ENCODE measurements at places on chromosomes 2 and 18.
A peak's percentile ranks its signal among the peaks of the same experiment; 100 is the strongest.

DNA sequence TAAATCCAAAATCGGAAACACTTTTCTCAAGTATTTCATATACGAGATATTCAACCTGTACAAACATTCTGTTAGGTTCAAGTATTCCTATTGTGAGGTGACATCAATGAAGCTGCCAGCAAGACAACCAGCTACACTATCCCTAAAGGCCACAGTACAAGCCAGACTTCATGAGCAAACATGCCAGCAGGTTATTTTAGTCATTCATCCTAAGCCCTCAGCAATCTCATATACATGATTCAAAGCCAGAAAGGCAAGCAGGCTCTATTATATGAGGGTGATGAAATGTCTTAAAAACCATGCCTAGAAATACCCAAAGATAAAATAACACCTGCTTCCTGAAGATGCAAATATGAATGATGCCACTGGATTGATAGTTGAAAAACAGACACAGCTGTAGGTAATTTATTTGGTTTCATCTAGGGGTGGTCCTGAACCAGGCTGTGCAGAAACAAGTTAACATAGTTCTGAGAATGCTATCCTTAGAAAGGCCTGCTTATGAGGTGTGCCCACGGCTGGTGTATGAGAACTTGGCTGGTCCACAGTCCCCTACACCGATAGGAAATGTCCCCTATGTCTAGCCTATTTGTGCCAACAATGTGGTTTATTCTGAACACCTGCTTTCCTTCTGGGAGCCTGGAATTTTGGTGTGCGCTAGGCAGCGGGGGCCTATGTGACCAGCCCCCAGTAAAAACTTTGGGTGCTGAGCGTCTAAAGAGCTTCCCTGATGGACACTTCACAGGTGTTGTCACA is 48.2 kb upstream of the KIDINS220 start:
- no peak for DNase-seq

DNA sequence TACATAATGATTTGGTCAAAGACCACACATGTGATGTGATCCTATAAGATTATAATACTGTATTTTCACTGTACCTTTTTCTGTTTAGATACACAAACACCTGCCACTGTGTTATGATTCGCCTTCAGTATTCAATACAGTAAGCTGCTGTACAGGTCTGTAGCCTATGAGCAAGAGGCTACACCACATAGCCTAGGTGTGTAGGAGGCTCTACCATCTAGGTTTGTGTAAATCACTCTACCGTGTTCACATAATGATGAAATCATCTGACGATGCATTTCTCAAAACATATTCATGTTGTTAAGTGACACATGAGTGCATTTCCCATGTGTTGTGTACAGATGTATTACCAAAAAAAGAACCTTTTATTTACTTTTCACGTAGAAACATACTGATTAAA is 74.5 kb downstream of the USP40 start:
- no peak for DNase-seq

GRCh38 chr2:175965773-175966172 is 36.3 kb downstream of the LNPK start:
- DNase-seq = no peak

DNA sequence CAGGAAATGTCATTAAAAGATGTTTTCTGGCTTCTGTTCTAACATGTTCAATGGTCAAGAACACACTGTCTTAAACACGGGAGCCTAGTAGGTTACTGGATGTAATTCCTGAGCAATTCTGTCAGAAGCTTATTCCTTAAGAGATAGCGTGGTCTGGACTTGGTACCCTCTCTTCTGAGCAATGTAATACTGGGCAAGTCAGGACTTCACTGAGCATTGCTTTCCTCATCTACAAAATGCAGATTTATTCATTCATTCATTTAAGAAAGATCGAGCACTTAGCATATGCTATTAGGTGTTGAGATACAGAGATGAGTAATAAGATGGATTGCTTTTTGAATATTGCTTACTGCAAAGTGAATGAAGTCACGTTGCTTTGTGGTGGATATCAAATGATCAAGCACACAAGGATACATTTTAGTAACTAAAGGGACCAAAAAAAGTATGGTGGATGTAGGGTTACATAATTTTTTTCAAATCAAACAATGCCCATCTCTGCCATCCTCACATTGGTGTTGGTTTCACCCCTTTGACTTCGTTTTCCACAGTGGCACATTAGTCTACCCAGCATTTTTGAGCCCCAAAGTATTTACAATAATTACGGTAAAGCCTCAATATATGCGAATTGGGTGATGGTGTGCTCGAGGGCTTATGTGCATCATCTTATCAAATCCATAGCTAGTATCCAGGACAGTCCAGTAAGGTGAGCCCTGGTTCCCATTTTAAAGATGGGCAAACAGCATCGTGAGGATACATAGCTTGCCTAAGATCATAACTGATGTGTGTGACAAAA is 65.3 kb downstream of the ZC3H6 start:
- DNase-seq = no peak

DNA sequence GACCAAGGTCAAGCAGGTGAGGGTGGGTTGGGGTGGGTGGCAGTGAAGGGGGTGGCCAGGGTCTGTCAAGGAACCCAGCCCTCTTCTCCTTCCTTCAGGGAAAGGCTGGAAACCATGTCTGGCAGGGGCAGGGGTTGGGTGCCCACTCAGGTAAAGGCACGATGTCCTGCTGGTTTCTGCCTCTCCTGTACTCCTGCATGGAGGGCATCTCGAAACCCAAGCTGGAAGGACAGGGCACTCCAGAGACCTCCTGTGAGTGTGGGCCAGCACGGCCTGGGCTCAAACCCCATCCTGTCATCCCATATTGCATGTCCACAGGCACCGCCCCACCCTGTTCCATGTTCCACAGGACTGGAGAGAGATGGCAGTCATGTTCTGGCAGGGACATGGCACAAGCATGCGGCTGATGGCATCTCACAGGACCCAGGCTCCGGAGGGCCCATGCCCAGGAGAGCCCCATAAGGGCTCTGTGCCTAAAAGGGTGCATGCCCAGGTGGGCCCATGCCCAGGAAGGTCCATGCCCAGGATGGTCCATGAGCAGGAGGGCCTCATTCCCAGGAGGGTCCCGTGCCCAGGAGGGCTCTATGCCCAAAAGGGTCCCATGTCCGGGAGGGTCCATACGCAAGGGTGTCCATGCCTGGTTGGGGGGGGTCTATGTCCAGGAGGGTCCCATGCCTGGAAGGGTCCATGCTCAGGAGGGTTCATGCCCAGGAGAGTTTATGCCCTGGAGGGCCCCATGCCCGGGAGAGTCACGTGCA is 6.4 kb downstream of the GPR35 start:
- no peak for DNase-seq

DNA sequence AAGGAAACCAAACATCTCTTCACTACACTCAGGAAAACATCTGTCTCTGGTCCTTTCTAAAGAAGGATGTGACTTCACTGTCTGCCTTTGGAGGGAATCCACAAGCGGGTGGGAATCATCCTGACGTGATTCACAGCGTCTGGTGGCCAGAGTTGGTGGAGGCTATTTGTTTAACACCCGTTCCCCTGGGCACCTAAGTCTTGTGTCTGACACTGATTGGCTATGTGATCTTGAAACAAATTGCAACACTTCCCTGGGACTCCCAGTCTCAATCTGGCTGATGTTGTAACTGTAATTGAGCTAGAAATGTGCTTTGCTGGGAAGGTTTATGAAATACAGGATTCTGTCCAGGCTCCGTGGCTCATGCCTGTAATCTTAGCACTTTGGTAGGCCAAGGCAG is 28.8 kb upstream of the SIX3 start:
- DNase-seq = no peak

- no peak for DNase-seq
Measured at GRCh38 chr2:55408918-55409868, 10.5 kb downstream of the CCDC88A start.

GRCh38 chr2:221844212-221845020 is 272.3 kb upstream of the EPHA4 start:
- DNase-seq = no peak

GRCh38 chr18:57915865-57916582 is 112.9 kb upstream of the ATP8B1 start:
- no peak for DNase-seq

GRCh38 chr2:201633661-201634249 is 9.5 kb downstream of the TMEM237 start:
- DNase-seq = no peak

- DNase-seq = no peak
Measured at GRCh38 chr2:160377204-160377995, 116.2 kb downstream of the RBMS1 start.

- no peak for DNase-seq
Measured at GRCh38 chr2:39618736-39619135, 47.0 kb upstream of the TMEM178A start.

GRCh38 chr2:148568597-148568996 is 76.0 kb upstream of the EPC2 start:
- no peak for DNase-seq

GRCh38 chr2:84912984-84913383 is 7.5 kb downstream of the TMSB10 start:
- no peak for DNase-seq

GRCh38 chr18:30929718-30930117 is 112.8 kb downstream of the DSC3 start:
- no peak for DNase-seq

DNA sequence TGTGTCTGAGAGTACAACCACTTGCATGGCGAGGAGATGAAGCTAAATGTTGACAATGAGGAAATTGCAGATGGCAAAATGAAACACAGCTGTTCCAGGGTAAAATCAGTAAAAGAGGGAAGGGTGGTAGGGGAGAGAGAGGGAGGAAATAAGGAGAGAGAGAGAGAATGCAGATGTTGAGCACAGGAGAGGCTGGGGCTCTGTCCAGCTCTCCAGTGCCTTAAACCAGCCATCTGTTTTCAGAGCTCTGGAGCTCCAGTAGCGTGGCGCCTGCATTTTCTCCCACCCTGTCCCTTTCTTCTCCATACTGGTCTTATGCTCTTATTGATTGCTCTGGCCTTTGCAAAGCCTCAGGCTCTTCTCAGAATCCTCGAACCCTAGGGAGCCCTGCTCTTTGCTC is 52.7 kb upstream of the BOD1L2 start:
- DNase-seq = no peak

GRCh38 chr2:17497718-17498117 is 20.5 kb downstream of the RAD51AP2 start:
- DNase-seq = no peak

- DNase-seq = peak; percentile 45
Measured at GRCh38 chr18:42654556-42654955, 460.9 kb downstream of the RIT2 start.

GRCh38 chr2:100948942-100949811 is 52.9 kb upstream of the RPL31 start:
- DNase-seq = no peak

- no peak for DNase-seq
Measured at GRCh38 chr2:80147690-80148089, 156.9 kb downstream of the LRRTM1 start.

DNA sequence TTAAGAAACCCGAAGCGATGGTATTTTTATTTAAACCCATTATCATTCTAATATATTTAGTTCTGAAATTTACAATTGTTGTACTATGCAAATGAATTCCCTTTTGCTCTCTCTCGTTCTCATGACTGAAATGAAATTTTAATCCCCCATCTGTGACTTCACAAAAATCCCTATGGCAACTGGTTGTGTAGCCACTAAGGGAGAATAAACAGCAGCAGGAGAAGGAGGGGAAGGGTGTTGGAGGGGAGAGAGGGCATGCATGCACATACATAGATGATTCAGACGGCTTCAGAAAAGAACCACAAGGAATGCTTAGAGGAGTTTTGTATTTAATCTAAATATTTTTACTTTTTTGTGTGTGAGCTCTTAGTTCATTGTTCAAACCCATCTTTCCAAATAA is 36.8 kb downstream of the CPS1 start:
- no peak for DNase-seq

- DNase-seq = no peak
Measured at GRCh38 chr2:130884013-130884412, 47.3 kb downstream of the ARHGEF4 start.

- DNase-seq = no peak
Measured at GRCh38 chr2:112686348-112687217, 34.2 kb upstream of the NT5DC4 start.

DNA sequence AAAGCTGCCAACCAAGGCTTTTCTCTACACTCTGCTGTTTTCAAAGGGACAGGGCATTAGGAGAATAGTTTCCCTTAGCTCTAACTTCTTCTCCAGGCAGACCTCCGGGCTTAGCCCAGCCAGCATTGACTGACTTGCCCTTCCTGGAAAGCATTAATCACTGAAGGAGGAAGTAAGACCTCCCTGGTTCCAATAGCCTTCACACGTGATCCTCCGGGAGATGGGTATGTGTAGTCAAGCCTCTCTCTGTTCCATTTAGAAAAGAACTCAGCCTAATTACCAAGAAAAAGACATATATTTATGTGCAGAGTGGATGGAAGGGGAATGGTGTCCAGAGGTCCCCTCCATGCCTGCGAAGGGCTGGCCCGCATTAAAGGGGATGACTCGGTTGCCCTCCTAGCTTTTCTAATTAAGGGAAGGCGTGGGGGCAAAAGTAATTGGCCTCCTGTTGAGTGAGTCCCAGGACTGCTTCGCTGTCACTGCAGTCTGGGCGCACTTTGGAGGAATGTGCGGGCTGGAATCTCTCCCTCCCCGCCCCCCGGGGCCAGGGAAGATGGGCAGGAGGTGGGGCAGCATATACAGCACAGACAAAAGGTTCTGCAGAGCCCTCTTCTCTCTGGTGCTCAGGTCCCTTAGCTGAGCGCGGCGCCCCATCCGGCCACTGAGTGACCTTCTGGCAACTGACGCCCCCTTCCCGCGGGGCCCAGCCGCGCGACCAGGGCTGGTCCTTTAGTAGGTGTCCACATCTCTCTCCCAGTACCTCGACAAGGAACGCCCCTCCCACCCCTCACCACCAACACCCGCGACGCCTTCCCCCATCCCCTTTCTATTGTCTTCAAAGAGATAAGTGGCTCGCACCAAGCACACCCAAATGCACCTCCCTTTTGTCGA is 686.0 kb downstream of the NRXN1 start:
- no peak for DNase-seq

DNA sequence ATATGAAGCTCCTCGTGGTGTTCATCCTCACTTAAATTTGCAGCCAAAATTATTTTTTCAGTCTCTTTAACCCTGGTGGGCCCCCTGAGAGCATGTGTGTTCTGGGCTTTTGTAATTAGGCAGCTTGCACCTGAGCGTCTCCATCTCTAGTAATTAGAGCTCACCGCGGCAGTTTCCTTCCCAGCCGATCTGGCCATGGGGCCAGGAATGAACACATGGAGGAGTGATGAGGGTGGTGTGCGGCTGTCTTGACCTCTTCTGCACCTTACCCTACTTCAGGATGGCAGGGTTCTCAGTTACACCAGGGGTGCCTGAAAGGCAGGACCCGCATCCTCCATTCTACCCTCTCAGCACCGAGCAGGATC is 98.5 kb downstream of the AFF3 start:
- no peak for DNase-seq

GRCh38 chr2:229708335-229708734 is 6.0 kb downstream of the DNER start:
- DNase-seq = no peak

All from HL-60 (cell line).